ENCODE measurements at places on chromosomes 6 and 20. TPM values are rescaled to one million over a fixed set of nuclear protein-coding genes. Genes with fewer than 3 reads are reported as not detected.

DNA sequence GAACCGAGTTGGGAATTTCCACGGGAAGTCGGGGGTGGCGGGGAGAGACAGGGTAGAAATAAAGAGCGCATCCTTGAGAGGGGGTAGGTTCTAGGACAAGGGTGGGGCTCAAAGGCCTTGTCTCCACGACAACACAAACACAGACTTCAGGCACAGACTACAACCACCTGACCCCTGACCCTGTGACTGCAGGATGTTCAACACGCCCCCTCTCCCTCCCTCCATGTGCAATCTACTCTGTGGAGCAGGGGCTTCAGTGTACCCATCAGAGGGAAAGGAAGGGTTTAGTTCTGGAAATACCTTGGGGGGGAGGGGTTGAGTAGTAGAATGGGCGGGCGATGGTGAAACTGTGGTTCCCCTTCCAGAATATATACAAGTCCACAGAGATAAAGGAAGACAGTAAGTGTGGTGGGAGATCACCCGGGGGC lies 651 bp upstream of the TAPBP start:
- peak; percentile 85 for DNase-seq

GRCh38 chr6:142716097-142716496 lies 228.9 kb downstream of the HIVEP2 start:
- no peak for DNase-seq

The ADGRB3 gene
- total RNA-seq, result 2.4 TPM

The RUNX2 gene
- 0.85 TPM for total RNA-seq

DNA sequence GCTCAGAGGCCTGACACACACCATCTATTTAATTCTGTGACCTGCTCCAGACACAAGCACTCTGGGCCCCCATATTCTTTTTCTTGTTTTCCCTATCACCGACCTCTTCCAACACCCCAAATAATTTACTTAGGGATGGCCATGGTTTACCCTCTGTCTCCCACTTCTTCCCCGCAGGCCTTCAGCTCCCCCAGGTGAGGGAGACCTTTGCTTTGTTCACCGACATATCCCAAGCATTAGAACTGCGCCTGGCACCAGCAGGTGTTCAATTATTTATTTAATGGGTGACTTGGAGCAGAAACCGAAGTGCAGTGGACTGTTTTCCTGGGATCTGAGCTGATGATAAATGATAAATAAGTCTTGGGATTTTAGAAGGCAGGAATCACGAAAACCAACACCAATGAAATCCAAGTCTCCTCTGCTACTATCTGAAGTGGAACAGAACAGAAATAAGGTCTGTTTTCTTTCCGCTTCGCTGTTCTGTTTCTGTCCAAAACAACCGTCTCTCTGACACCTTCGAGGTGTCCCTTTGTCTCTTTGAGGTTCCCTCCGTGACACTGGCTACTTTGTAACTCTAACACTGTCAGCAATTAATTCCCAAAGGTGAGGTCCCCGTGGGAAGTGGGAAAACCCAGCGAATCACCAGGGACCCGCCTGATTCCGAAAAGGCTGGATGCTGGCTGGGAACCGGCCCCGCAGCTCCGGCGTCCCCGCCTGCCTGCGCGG lies 1.1 kb upstream of the RIN2 start:
- peak; percentile 38 for DNase-seq

DNA sequence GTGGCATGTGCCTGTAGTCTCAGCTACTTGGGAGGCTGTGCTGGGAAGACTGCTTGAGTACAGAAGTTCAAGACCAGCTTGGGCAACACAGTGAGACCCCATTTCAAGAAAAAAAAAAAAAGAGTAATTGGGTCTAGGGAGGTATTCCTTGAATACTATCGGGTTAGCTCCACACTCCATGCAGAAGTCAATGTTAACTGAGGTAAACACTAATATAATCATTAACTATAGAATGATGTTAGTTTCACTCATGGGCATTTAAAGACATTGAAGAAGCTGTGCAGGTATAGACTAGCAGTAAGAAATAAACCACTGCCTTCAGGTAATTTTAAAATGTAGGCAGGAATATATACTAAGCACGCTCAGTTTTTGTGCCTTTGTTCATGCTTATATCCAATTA lies 32.6 kb downstream of the MDN1 start:
- no peak for DNase-seq

DNA sequence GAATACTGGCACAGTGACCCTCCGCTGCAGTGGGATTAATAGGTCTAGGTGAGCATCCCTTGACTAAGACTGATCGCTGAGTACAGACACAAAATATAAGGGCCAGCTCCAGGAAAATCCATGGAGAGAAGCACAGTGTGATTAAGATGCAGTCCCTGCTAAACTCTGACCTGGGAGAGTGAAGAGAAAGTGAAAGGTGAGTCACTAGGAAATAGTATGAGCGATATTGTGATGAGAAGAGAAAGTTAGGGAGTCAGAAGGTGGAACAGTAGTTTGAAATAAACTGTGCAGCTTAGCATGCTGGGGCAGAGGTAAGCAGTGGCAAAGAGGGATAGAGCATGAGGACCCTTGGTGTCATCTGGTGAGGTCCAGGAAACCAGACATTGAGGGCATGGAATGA lies 278.6 kb upstream of the MAP3K7 start:
- no peak for DNase-seq

The POM121L2 gene
- total RNA-seq, result not detected

- no peak for DNase-seq
Observed at GRCh38 chr20:34754611-34755010, 50.5 kb downstream of the TP53INP2 start.

GRCh38 chr6:106444777-106445507 lies 84.4 kb downstream of the CRYBG1 start:
- no peak for DNase-seq

The OPRL1 gene
- 0.75 TPM for total RNA-seq

DNA sequence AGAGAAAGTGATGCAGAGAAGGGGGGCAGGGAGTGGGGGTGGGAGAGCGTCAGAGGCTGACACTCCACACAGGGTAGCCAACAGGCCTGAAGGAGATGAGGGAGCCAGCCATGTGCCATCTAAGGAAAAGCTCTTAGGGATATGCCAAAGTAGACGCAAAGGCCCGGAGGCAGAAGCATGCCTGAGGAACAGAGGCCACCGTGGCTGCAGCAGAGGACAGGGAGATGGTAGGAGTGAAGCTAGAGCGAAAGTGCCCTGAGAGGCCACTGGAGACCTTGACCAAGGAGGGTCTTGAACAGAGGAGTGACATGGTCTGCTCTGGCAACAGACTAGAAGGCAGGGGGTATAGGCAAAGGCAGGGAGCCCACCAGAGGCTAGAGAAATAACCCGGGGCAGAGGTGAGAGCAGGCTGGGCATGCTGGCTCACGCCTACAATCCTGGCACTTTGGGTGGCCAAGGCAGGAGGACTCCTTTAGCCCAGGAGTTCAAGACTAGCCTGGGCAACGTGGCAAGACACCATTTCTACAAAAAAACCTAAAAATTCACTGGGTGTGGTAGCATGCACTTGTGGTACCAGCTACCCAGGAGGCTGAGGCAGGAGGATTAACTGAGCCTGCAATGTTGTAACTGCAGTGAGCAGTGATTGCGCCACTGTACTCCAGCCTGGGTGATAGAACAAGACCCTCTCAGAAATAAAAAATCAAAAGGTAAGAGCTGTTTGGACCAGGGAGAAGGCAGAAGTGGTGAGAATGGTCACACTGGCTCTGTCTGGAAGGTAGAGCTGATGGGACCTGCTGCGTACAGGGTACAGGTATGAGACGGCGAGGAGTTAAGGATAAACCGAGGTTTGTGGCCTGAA lies 6.3 kb downstream of the RRBP1 start:
- DNase-seq, result no peak

The BTNL2 gene
- not detected for total RNA-seq

DNA sequence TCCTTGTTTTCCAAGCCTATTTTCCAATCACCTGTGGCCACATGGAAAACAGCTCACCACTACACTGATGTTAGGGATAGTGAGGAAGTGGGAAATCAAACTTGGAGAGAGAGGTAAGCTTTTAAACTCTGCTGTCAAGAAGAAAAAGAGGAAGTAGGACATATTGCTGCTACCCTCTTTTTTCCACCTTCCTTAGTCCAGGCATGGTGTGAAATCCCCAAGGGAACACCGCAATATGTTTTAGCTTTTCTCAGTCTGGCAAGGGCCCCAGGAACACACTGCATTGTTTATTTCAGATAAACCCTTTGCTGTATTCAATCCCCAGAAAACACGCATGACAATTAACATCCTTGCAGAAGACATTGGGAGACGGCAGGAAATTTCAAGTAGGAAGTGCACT lies 61.3 kb downstream of the HS3ST5 start:
- DNase-seq, result no peak

GRCh38 chr6:128499079-128499731 lies 21.2 kb downstream of the PTPRK start:
- no peak for DNase-seq

GRCh38 chr20:37498066-37498665 lies 22.9 kb upstream of the NNAT start:
- no peak for DNase-seq

Data from right atrium auricular region (tissue), 2 donors.